ENCODE measurements at places on chromosomes 13 and 19. TPM values are rescaled to one million over a fixed set of nuclear protein-coding genes. Genes with fewer than 3 reads are reported as not detected.

- H3K27ac ChIP-seq, result no peak overlapping the region
- no peaks in the 10 kb centered on the region for H3K36me3 ChIP-seq
- DNase-seq, result peak; percentile 53
- H3K27me3 ChIP-seq, result no peaks in the 10 kb centered on the region
- H3K4me1 ChIP-seq, result no peaks in the 10 kb centered on the region
Measured at GRCh38 chr13:24161010-24161775, 673 bp downstream of the SPATA13 start.

GRCh38 chr19:43371909-43372308 is 18.4 kb downstream of the CD177 start:
- no peaks in the 10 kb centered on the region for H3K27me3 ChIP-seq
- DNase-seq, result no peak
- no peaks in the 10 kb centered on the region for H3K36me3 ChIP-seq
- no peak overlapping the region for H3K4me3 ChIP-seq

The KLK1 gene
- polyA plus RNA-seq, result 6.3 TPM

- H3K4me3 ChIP-seq, result no peak overlapping the region
- no peak overlapping the region for H3K27ac ChIP-seq
- no peak for DNase-seq
- H3K4me1 ChIP-seq, result no peaks in the 10 kb centered on the region
Measured at GRCh38 chr13:44756276-44756810, 180.2 kb upstream of the TSC22D1 start.

The UPK1A gene
- 0.54 TPM for polyA plus RNA-seq

DNA sequence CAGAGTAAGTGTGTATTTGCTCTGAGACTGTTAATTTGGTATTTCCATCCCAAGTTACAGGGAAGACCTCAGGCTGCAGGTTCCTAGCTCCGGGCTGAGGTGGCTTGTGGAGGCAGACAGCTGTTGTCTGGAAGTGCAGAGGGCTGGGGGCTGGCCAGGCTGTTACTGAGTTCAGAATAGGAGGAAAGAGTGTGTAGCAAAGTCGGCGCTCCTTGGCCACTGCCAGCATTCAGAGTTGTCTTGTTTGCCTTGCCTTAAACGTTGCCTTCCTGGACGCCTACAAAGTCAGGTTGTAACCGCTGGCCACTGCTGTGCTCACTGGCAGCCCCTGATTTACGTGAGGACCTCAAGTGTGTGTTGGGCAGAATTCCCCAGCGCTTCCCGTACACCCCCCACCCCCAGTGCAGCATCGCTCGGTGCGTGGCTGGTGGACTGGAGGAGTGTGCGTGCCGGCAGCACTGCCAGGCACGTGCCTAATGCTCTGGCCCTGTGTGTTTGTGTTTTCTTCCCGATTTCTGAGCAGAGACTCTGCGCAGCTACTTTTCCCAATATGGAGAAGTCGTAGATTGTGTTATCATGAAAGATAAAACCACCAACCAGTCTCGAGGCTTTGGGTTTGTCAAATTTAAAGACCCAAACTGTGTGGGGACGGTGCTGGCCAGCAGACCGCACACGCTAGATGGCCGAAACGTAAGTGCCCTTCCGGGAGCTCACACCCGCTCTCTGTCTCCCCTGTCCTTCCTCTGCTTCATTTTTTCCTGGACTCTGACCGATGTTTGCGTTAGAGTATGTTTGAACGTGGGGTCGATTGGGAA is 10.5 kb downstream of the DAZAP1 start:
- no peak overlapping the region for H3K27ac ChIP-seq
- DNase-seq, result no peak
- H3K36me3 ChIP-seq, result no peaks in the 10 kb centered on the region
- no peak overlapping the region for H3K4me3 ChIP-seq
- H3K27me3 ChIP-seq, result no peaks in the 10 kb centered on the region

The OR10H1 gene
- not detected for polyA plus RNA-seq

GRCh38 chr13:103145442-103145841 is 79.2 kb upstream of the SLC10A2 start:
- no peaks in the 10 kb centered on the region for H3K4me1 ChIP-seq
- no peaks in the 10 kb centered on the region for H3K36me3 ChIP-seq
- no peaks in the 10 kb centered on the region for H3K27me3 ChIP-seq
- H3K27ac ChIP-seq, result no peak overlapping the region
- H3K4me3 ChIP-seq, result no peak overlapping the region

- H3K27ac ChIP-seq, result no peak overlapping the region
- H3K36me3 ChIP-seq, result no peaks in the 10 kb centered on the region
- no peaks in the 10 kb centered on the region for H3K27me3 ChIP-seq
- peak; percentile 90 for DNase-seq
- peak overlapping the region; percentile 90 for H3K4me3 ChIP-seq
Measured at GRCh38 chr19:926589-927350, 935 bp downstream of the ARID3A start.

Data from aorta (tissue), 5 donors.